ENCODE measurements at places on chromosomes 5 and 9.
A peak's percentile ranks its signal among the peaks of the same experiment; 100 is the strongest.

- DNase-seq = peak; percentile 54
Measured at GRCh38 chr5:181167814-181168488, 20.6 kb downstream of the OR2V2 start.

- DNase-seq = no peak
Measured at GRCh38 chr9:76298521-76299144, 95.6 kb downstream of the RFK start.

DNA sequence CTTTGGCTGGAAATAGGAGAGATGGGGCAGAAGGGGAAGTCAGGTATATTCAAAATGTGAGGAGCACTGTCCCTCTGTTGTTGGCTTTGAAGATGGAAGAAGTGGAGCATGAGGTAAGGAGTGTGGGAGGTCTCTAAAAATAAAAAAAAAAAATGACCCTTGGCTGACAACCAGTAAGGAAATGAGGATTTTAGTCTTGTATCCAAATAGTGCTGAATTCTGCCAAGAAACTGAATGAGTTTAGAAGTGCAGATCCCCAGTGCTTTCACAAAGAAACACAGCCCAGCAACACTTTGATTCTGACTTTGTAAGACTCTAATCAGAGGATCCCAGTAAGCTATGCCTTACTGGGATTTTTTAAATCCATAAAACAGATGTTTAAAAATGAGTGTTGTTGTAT is 367.9 kb downstream of the CYLC2 start:
- no peak for DNase-seq

- no peak for DNase-seq
Measured at GRCh38 chr5:172502969-172503368, 48.6 kb upstream of the SH3PXD2B start.

GRCh38 chr5:131318455-131318854 is 54.6 kb downstream of the CDC42SE2 start:
- no peak for DNase-seq

- no peak for DNase-seq
Measured at GRCh38 chr5:130805036-130805435, 360.0 kb downstream of the HINT1 start.

- no peak for DNase-seq
Measured at GRCh38 chr5:101783241-101784013, 512.7 kb downstream of the SLCO4C1 start.

DNA sequence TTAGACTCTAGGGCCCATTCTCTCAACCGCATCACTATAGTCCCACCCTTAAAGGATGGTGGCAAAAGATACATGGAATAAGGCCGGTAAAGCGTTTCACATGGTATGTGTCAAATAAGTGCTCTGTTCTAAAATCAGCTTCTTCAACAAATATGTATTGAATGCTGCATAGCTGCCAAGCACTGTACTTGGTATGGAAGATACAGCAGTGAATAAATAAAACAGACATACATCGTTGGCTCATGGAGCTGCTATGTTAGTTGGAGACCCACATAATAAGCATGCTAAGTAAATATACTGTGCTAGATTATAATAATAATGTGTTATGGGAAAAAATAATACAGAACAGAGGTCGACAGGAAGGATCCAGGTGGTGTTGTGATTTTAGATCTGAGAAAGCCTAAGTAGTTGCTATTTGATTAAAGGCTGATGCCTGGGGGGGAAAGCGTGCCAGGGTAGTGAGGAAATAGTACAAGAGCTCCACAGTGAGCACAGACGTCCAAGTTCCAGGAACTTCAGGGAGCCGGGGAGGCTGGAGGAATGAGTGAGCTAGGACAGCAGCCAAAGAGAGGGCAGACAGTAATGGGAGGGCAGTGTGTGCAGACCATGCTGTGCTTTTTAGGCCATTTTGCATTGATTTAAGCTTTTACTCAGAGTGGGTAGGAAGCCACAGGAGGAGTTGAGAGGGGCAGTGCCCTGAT is 93.7 kb downstream of the JAKMIP2 start:
- DNase-seq = no peak

DNA sequence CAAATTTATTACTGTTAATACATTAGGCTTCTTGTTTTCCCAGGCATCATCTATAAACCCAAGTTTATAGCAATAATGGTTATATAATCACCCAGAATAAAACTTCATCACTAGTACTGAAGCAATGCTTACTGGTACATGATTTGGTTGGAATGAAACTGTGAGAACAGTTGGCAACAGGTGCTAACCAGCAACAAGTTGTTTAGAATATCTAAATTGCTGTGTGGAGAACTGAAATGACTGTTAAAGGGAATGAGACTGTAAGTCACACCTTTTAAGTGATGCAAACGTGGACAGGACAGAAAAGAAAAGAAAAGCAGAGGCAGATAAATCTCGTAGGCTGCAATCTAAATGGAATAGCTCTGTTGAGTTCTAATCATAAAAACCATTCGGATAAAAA is 2.5 kb downstream of the YIPF5 start:
- DNase-seq = no peak
